Cerebellum (tissue), 4 donors: ENCODE measurements at places on chromosomes 5 and 9. TPM values are rescaled to one million over a fixed set of nuclear protein-coding genes. Genes with fewer than 3 reads are reported as not detected.

Gene GABRB2
- 63.2 TPM for total RNA-seq

DNA sequence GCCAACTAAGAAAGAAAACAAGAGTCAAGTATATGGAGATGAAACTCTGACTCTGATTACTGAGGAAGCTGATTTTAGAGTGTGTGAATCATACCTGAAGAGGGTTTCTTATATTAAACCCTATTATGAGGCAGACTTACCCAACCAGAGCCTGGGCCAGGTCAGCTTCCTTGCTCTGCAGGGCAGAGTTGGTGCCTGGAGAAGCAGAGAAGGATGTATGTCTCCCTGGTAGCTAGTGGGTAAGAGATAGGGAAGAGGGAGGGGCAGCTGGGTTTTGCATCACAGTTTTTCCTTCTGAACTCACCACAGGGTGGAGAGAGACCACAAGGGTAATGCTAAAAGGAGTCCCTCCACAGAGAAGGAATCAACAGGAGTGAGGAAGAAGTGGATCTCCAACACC lies 104.1 kb downstream of the CMYA5 start:
- DNase-seq, result no peak

DNA sequence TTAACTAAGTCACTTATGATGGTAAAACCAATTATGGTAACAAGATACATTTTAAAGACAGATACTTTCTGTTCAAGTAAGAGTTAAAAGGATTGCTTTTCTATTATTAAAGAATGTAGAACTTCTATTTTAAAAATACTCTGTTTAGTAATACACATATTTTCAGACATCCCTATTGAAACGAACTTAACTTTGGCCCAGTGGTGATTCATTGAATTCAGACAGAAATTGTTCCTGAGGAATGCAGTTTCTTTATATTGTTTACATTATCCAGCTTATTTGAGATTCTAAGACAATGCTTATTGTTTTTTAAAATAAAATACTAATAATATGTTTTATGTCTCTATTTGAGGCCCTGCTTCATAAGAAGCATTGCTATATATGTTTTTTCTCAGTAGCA lies 816.4 kb downstream of the SEMA5A start:
- DNase-seq, result no peak

- no peak for DNase-seq
Measured at GRCh38 chr5:126481243-126481642, 58.0 kb downstream of the GRAMD2B start.

Gene IFNK
- total RNA-seq, result not detected

Gene ANKRD18A
- 7.3 TPM for total RNA-seq

Gene INSL6
- total RNA-seq, result not detected

- DNase-seq, result peak; percentile 17
Measured at GRCh38 chr5:59174248-59174844, 591.5 kb downstream of the RAB3C start.

- DNase-seq, result no peak
Measured at GRCh38 chr5:1555011-1555807, 31.4 kb upstream of the LPCAT1 start.

- DNase-seq, result no peak
Measured at GRCh38 chr9:73073337-73074175, 78.1 kb upstream of the ANXA1 start.
